SK-N-SH treated with all-trans-retinoic acid at 6 μM for 48 hours (cell line): ENCODE measurements at places on chromosomes 7 and 10.

GRCh38 chr10:93152136-93152535, 78.4 kb downstream of the CYP26A1 start:
- ATAC-seq = peak; percentile 86

DNA sequence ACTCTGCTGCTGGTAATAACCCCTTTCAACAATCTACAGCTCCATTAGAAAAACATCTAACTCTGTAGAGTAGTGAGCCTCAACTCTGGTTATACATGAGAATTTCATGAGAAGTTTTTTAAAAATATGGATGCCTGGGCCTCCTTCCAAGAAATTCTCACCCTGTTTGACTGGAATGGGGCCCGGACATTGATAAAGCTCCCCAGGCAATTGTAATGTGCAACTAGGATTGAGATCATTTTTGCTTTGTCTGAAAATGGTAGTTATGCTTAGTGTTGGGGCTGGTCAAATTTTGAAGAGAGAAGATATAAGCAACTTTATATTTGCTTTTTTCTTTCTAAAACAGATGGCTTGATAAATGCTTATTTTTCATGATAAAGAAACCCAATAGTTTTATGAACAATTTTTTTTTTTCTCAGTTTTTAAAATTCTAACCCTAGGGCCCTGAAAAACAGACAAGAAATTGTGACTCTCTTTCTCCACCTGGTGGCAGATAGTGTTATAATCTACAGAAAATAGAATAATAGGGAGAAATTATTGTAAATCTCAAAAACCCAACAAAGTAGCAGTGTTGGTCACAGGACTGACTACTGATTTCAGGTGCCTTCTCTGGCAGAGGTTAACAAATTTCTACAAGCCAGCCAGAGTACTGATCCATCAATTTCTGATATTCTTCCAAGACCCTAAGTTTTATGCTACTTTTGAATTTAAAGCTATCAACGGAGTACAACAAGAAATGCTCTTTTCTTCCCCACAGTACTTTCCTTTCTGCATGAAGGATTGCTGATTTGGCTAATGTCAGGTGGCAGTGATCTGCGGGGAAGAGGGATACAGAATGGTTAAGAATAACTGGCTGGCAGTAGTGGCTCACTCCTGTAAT, 174.8 kb downstream of the DKK1 start:
- ATAC-seq = peak; percentile 31; the same call in 2 of the 3 replicates

DNA sequence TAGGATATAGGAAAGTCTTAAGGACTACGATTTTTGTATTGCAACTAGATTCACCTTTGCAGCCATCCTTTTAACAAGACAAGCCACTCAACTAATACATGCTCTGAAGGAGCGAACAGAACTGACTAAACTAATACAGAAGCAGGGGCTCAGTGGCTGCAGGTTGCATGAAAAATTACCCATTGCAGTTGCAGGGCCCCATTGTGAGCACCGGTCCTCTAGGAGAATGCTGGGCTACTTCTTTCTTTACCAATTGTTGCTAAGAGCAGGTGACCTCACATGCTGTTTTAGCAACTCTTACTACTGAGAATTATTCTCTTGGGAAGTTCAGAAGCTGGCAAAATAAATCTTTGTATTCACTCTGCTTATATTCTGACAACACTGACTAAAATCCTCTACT, 64.0 kb upstream of the ANKRD1 start:
- no peak for ATAC-seq

GRCh38 chr7:135748770-135749169, at the start of gene FAM180A:
Gene FAM180A (minus strand): TSS chr7:135748813. CDS start chr7:135748580, 233 bp downstream.
- ATAC-seq = no peak

GRCh38 chr10:112336556-112337201, 37.2 kb upstream of the ACSL5 start:
- no peak for ATAC-seq

DNA sequence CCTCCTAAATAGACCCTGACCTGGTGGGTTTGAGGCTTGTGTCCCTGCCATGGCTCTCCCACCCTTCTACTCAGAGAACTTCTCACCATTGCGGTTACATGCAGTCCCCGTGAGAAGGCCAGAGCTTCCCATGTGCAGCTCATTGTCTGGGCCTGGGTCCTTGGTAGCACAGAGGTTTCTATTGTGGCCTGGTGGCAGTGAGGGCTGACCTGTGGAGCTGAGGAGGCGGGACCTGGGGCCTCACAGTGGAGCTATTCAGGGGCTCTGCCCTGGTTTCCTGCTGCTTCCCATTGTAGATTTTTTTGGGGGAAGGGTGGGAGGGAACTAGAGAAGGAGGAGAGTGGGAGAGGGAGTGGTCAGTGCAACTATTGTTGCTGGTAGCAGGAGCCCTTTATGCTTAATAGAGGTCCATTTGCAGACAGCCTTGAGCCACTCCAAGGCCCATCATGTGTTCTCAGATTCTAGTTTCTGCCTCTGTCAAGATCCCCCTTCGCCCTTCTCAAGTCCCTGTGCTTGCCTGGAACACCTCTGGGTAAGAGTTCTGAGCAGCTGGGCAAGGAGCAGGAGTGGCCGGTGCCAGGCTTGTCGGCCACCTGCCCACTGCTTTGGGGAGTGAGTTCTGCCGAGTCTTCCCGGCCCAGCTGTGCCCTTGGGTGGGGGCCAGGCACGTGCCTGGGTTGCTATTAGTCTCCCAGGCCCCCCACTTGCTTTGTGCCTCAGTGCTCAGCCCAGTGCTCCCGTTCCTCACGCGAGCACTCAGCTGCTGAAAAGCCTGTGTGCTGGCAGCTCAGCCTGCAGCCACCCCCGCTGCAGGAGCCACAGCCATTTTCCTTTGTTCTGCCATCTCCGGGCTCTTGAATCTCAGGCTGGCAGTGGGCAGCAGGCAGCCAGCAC, 10.7 kb downstream of the TSPAN14 start:
- ATAC-seq = peak; percentile 8

GRCh38 chr7:94838717-94839116, 68.7 kb upstream of the PPP1R9A start:
- no peak for ATAC-seq

DNA sequence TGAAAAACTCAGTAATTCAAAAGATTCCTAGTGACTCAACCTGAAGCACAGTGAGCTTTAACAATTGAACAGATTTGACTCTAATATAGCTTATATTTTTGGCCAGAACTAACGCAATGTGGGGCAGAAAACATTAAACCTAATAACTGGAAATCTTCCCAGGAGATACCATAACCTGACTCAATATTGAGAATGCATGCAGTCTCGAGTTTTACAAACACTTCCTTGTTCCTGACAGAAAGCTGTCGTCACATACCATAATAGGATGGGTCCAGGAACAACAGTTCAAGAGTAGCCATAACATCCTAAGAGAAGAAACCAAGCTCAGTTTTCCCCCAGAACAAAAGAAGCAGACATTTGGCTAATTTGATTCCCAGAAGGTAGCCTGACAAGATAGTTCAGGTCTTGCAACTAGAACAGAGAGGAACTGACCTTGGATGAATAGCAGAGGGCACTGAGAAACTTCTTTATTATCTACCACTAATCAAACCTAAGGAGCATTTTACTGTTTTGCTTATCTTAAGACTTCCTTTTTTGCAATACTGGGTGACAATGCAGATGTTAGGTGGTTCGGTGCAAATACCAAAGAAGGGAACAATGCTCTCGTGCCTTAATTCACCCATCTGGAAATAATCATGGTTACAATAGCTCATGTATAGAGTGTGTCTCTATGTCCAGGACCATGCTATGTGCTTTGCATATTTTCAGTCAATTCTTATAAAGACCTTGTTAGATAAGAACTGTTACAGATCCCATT, 38.6 kb upstream of the ACSL5 start:
- ATAC-seq = no peak

- peak; percentile 96 for ATAC-seq
Observed at GRCh38 chr7:13981070-13981469, 8.4 kb downstream of the ETV1 start.

DNA sequence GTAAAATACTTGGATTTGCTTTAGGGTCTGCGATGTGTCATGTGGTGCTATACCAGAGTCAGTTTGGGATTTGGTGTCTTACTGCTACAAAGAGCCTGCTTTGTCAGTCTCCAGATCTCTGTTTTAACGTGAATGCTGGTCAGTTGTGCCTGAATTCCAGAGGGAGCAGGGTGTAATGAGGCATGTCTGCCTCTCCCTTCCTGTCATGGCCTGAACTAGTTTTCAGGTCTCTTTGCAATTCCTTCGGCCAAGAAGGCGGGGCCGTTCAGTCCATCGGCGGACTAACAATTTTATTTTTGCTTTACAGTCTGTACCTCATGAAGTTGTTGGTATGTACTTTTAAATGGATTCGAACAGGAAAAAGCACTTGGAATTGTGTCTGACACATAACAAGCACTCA, 465.1 kb upstream of the ADARB2 start:
- ATAC-seq = no peak

DNA sequence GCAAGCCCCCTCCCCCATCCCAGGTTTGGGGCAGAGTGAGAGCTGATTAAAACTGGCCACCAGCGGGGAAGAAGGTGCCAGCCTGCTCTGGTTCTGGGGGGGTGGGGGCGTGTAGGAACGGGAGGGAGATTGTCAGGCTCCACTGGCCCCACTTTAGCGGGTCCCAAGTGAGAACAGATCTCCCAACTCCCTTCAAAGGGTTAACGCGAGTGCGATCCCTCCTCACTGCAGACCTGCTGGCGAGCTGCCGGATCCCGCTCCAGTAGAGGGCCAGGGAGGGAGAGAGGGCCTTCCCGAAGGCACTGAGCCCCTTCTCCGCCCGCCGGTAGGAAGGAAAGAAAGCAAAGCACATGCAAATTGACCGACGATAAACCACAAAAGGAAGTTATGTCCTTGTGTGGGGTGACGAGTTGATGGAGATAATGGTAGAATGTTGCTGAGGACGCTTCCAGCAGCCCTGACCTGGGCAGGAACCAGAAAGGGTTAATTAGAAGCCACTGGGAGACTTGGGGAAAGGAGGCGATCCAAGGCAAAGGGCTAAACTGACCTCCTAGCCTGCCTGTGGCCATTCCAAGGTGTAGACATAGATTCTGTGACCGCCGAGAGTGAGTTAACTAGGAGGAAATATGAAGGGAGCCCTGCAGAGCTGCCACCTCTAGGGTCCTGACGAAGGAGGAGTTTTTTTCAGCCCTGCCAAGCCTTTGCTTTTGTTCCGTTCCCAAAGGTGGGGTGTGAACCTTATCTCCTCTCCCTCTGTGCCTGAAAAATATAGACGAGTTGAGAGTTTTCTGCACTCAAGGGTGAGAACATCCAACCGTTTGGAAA, 1.5 kb downstream of the NRG3 start:
- ATAC-seq = no peak

DNA sequence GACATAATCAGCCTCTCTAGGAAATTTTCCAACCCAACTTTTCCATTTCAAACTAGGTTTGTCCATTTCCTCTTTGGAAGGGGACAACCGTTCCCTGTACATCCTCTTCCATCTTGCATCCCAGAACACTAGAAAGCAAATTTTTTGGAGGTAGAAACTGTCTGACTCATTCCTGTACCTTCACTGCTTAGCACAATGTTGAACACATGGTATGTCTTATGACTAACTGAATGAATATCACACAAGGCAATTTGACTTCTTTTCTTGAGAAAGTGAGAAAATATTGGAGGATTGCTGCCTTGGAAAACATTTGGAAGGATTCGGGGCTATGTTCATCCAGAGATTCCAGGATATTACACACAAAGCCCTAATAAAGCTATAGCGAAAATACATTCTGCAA, 289.1 kb downstream of the FGFR2 start:
- ATAC-seq = no peak

DNA sequence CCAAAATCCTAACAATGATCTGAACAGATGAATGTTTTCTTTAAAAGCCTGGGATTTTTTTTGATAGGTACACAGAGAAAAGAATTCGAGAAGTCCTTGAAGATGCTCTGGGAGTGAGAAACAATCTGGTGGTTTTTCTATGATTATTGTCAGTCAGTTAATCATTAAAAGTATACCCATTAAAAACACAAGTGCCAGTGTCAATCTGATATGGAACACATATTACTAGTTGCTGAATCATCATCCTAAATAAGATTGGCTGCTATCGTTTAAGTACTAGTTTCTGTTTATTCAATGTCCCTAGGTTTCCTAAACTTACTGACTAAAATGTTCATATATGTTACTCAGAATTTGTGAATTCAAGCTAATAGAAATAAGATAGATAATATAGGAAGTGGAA, 16.1 kb downstream of the COL28A1 start:
- ATAC-seq = no peak

DNA sequence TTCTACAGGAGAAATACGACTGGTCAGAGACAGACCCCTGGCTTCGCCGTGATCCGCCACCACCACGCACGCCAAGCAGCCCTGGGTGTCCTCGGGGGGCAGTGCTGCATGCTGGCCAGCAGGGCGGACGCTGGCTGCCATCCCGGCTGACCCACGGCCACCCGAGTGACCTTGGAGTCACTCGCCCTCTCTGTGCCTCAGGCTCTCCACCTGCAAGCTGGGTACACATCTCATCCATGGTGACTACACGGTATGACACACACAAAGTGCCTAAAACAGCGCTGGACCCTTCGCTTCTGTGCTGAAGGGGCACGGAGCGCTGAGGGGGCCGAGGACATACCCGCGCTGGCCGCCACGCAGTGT, 62.0 kb upstream of the RNF32 start:
- no peak for ATAC-seq

DNA sequence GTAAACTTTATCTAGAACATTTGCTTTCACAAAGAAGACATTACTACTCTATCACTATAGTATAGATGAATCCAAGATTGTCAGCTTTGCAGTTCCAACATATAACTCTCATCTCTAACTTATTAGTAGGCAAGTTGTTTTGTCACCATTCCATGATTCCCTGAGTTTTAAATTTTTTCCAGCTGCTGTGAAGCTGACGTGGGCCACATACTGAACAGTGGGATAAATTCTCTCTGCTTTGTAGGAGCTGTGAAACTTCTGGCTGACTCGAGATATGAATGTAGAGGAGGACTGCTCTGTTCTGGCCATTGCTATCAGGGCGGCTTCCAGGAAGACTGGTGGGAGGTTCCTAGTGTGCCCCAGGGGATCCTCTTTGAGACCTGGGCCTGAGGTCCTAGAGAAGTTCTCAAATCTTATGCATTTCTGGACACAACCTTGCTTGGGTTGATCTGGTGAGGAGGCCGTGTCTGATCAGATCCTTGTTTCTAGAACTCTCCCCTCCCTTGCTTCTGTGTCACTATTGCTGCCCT, 58.0 kb downstream of the LSMEM1 start:
- ATAC-seq = peak; percentile 33

GRCh38 chr10:131983780-131984179, 2.1 kb upstream of the BNIP3 start:
- no peak for ATAC-seq

DNA sequence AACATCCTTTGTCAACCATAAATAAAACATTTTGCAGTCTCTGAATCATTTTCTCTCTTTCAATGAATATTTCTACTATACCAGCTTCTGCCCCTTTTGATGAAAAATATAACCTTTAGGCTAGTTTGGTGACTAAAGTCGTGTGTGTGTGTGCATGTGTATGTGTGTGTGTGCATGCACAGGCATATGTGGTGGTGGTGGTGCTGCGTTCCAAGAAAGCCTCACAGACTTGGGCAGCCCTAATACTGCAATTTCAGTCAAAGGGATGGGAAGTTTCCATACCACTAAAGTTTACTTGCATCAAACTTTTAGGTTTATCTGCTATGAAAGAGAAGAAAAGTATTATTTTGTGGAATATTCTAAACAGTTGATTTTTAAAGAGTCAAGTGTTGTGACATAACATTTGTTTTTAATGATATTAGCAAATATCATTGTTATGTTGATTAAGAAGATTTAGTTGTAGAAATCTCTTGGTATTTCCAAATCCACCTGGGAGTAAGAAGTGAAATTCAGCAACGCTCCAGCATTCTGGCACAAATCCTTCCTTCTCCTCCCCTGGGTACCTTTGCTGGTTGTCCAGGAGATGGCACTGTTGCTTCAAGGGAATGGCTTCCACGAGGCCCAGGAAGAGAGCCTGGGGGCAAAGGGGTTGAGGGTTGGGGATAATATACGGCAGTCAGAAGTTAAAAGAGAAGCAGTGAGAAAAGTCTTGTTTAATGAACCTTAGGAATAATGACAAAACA, 41.5 kb downstream of the ASB4 start:
- peak; percentile 96 for ATAC-seq
